Fibroblast of skin of left biceps (primary cell): ENCODE measurements at places on chromosomes 4 and X.

- no peak for DNase-seq
These were observed 41.4 kb upstream of the USP9X start for GRCh38 chrX:41043674-41044345.

- no peak for DNase-seq
These were observed 188.4 kb downstream of the NR3C2 start for GRCh38 chr4:148253768-148254167.

DNA sequence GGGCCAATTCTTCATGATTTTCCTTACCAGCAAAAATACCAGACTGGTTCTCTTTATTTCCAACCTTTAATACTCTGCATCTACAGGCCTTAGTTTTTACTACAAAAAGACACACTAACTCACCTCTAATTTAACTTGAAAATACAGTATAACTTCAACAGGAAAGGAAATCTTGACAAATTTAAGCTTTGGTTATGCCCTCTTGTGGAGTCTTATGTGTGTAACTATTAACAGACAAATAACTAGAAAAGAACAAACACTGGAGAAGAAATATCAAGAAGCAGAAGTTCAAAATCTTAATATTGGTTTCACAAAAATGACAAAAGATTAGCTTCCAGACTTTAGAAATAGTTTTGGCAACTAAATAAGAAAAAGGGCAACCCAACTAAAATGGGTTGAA lies 33.0 kb downstream of the PPA2 start:
- no peak for DNase-seq

DNA sequence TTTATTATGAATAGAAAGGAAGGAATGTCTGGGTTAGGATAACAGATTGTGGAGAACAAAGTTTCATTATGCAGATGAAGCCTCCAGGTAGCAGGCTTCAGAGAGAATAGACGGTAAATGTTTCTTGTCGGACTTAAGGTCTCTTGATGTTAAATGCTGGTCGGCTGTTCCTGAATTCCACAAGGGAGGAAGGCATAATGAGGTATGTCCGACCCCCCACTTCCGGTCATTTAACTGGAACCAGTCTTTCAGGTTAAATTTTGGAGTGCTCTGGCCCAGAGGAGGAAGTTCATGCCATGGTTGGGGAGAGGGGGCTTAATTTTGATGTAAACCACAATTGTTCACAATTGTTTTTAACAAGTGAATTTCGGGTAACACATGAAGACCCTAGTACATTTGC lies 158.1 kb upstream of the VCX3A start:
- DNase-seq, result no peak

- DNase-seq, result no peak
These were observed 102.4 kb downstream of the CLNK start for GRCh38 chr4:10582059-10582686.

- no peak for DNase-seq
These were observed 383 bp upstream of the TBC1D19 start for GRCh38 chr4:26583538-26583864.

DNA sequence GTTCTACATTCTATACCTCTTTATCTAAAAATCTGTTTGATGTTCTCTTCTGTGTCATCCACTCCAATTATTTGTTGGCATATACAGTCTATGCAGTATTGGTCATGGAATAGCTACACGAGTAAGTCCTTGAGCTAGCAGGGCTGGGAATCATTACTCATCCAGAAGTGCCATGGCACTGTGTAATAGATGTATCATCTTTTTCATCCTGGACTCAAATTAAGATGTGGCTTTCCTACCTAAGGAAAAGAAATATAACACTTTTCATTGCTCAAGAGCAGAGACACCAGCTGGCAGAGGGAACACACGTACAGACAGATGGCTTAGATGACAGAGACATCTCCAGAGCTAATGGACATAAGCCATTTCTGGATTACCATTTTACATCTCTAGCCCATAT lies 159.8 kb downstream of the FAM13A start:
- no peak for DNase-seq

GRCh38 chr4:79977131-79977840 lies 95.7 kb downstream of the ANTXR2 start:
- no peak for DNase-seq
